ENCODE measurements at places on chromosomes 6 and 20. TPM values are rescaled to one million over a fixed set of nuclear protein-coding genes. Genes with fewer than 3 reads are reported as not detected.

DNA sequence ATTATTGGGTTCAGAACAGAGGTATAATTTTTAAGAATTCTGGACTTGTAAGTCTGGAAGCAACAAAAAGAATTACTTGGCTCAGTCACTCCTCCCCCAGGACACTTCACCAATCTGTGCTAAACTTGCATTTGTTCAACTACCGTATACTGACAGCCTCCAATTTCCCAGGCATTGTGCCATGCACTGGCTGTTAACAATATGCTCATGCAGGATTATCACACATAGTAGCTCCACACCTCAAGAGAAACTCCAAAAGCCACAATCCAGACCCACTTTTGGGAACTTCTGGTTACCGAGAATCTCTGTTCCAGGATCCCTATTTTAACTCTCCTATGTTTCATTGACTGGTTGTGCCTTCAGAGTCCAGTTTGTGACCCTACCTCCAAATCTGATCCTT, 7.7 kb downstream of the ADGRF1 start:
- DNase-seq: peak; percentile 74

DNA sequence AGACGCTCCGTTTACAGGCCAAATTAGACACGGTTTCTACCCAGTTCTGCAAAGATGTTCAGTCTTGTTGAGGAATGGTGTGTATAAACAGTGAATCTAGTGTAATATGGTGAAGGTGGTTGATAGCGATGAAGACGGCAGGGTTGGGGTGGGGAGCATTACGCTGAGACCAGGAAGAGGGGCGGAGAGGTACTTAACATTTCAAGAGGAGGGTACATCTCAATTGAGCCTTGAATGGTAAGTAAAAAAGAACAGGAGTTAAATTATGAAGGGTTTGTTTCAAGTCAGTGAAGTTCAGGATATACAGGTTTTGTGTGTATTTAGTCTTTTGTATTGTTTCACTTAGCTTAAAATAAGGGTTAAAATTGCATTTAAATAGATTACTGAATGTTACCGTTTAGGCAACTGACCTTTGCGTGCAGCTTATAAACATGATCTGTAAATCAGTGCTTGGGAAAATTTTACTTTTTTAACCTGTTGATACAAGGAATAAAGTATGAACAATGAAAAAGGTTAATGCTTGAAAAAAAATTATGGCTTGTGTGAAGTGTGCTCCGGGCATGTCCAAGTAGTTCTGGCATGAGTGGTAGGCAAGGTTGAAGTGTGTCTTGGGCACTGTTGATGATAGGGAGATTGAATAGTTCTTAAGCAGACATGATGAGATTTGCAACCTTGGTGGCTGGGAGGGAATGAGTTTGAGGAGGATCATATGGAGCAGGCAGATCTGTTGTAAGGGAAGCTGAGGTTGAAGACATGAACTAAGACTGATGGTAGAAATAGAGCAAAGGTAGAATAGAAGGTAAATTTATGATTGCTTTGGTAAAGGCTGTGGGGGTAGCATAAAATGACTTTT, 842 bp downstream of the POLR1C start:
- no peak for DNase-seq

DNA sequence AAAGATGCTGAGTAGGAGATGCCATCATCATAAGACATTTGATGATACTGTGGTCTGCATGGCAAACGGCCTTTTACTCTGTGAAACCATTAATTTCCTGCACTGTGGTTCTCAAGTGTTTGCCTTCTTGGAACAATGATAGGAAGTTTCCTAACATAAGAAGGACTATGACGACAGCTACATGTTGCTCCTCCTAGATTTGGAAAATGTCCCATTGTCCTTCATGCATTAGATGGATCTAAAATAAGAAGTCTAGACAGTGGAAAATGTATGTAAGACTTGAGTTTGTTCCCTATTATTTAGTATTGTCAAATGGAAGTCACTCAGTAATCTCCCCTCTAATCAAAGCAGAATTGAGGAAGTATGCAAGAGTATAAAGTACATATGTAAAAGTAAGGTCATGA, 98.5 kb upstream of the TMEM170B start:
- no peak for DNase-seq

- DNase-seq: peak; percentile 54
Measured at GRCh38 chr20:35991142-35991771, 22.9 kb downstream of the CNBD2 start.

- no peak for DNase-seq
Measured at GRCh38 chr6:107729098-107729497, 95.0 kb downstream of the SCML4 start.

GRCh38 chr6:92967362-92967761, 452.0 kb downstream of the EPHA7 start:
- no peak for DNase-seq

GRCh38 chr6:169070506-169071176, 183.0 kb downstream of the THBS2 start:
- DNase-seq: peak; percentile 100

DNA sequence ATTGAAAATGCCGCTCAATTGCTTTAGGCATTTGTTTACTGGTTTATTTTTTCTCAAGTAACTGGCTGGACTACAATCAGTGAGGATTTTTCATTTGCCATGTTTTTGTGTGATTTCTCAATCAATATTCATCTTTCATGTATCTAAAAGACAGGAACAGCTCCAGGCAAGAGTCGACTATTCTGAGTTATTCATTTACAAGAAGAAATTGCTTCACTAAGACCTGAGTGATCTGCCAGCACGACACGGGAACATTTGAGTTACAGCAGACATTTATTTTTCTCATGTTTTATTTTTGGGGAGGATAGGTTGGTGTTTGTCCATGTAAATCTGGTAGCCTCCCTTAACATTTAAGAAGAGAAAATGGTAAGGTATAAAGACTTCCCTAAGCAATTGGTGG, 124.1 kb downstream of the CBLN4 start:
- DNase-seq: no peak

DNA sequence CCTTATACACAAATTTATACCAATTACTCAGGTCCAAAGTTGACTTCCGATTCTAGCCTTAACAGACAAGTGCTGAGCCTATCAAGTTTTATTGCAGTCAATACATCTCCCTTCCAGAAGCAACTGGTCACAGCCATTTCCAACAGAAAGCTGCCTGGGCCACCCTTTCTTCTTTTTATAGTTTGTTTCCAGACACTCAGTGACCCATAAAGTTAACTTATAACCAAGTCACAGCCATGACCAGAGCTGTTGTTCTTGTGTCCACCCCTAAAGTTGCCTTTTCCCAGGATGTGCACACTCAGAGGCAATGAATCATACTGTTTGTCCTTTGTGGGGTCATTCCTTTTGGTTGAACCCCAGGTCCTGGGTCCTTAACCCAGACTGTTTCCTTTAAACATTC, 89.9 kb downstream of the CD83 start:
- peak; percentile 68 for DNase-seq

GRCh38 chr6:129733290-129733689, 23.3 kb upstream of the ARHGAP18 start:
- DNase-seq: peak; percentile 31

- peak; percentile 66 for DNase-seq
Measured at GRCh38 chr20:50335105-50335504, 144.5 kb downstream of the CEBPB start.

DNA sequence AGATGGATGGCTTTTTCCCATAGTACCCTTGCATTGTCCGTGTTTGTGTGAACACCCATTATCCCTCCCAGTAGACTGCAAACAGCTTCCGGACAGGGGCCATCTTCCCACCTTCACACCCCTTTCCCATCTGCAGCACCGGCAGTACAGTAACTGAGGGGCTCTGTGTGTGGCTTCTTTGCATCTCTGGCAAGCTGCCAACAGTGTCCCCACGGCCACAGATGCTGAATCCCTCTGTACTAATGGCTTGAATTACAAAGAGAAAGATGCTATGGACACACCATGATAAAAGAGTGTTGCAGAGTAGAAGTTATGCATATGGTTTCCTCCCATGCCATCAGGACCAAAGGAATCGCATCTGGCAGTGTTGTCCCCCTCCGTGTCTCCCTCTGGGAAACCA, 101.1 kb upstream of the CDYL start:
- no peak for DNase-seq

DNA sequence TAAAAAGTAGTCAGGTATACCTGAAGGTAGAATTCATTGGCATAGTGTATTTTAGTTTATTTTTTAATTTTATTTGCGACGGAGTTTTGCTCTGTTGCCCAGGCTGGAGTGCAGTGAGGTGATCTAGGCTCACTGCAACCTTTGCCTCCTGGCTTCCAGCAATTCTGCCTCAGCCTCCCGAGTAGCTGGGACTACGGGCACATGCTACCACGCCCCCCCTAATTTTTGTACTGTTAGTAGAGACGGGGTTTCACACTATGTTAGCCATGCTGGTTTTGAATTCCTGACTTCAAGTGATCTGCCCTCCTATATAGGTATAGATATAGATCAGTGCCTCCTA, 102.8 kb upstream of the PRSS16 start:
- no peak for DNase-seq

DNA sequence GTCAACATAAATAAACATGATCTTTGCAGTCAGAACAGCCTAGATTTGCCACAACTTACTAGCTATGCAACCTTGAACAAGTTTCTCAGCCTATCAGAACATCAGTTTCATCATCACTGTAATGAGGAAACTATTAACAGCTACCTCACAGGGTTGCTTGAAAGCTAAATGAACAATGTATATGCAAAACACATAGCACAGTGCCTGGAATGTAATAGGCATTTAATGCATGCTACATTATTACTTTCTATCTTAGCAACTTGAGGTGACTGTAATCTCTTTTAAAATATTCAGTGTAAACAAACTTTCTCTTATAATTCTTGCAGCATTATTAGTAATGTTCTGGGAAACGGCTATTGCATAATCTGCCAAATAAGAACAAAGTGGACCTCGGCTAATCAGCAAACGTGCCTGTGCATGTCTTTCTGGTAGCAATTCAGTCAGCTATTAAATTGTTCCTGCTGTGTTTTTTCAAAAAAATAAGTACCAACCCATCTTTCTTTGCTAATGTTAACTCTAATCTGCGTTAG, 61.5 kb downstream of the SYNE1 start:
- no peak for DNase-seq

DNA sequence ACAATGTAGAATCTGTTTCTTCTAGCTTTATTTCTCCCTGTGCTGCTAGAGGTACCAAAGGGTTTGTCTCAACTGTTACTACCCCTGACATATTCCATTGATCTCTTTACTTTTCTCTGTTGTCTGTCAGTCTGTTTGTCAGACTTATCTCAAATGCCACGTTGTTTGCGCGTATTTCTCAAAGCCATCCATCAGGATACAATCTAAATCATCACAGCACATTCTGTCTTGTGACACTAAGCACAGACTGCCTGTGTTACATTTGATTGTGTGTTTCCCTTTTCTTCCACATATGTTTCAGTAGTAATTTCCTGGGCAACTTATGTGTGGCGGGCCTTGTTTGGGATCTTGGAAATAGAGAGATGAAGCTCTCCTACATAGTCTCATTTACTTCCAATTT, 30.2 kb upstream of the SERINC3 start:
- DNase-seq: no peak

DNA sequence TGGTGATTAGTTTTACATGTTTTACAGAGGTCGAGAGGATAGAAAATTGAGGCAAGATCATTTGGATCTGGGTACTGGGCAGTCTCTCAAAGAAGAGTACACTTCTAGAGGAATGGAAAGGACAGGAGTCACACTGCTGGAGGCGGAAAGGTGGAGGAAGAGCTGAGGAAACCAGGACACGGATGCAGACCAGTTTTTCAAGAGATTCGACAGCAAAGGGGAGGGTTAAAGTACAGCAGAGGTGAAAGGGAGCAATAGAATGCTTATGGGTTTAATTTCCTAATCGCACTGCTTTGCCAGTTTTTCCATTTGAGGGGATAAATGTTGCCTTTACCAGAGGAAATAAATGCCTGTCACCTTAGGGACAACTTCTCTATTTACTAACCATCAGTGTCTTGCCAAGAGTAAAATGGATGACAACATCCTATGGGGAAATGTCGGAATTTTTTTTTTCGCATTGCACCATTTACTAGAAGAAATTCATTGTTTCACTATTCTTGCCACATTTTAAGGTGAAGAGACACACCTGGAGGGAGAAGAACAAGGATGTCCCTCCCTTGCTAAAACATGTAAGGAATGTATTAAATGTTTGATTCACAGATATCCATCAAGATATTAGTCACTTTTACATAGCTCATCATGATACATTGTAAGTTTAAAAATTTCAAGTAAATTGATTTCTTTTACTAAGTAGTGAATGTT, 226.6 kb downstream of the COL12A1 start:
- DNase-seq: no peak

PRL gene
- not detected for total RNA-seq

SEL1L2 gene
- not detected for total RNA-seq

TSPYL1 gene
- 42.3 TPM for total RNA-seq

OGFRL1 gene
- 27.6 TPM for total RNA-seq

TUBB2B gene
- total RNA-seq: 60.1 TPM

DAAM2 gene
- 1.3 TPM for total RNA-seq

TMEM239 gene
- total RNA-seq: not detected

FAM162B gene
- total RNA-seq: not detected

EEF1E1 gene
- total RNA-seq: 243 TPM

PSORS1C2 gene
- total RNA-seq: not detected

ACOT8 gene
- total RNA-seq: 102 TPM

PLG gene
- total RNA-seq: not detected

TSHZ2 gene
- total RNA-seq: 11.9 TPM

CLIC5 gene
- not detected for total RNA-seq
